ENCODE measurements at places on chromosomes 7 and 10. TPM values are rescaled to one million over a fixed set of nuclear protein-coding genes. Genes with fewer than 3 reads are reported as not detected.

DNA sequence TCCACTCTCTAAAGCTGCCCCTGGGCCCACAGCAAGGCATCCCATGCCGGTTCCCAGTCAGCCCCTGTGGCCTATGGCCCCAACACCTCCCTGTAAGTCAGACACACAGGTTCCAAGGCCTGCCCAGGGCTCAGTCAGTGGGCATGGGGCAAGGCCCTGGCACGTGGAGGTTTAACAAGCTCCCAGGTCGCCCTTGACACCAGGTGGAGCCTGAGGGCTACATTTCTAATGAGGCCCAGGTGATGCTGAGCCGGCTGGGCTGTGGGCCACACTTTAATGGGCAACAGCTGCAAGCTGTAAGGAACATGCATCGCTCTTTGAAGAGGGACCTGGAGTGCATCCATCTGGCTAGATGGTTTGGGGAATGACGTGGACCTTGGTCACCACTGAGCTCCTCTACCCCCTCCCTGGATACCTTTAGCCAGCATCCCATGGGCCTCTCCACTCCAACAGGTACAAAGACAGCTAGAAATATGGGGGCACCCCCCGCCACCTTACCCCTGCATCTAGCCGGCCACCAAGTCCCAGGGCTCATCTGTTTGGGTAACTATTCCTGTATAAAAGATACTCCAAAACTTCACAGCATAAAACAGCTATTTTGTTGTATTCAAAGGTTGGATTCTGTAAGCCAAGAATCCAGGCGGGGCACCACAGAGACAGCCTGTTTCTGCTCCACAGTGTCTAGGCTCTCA lies 122.5 kb downstream of the OAT start:
- H3K4me1 ChIP-seq = no peaks in the 10 kb centered on the region
- no peak overlapping the region for H3K27ac ChIP-seq
- no peaks in the 10 kb centered on the region for H3K27me3 ChIP-seq
- H3K36me3 ChIP-seq = no peaks in the 10 kb centered on the region

DNA sequence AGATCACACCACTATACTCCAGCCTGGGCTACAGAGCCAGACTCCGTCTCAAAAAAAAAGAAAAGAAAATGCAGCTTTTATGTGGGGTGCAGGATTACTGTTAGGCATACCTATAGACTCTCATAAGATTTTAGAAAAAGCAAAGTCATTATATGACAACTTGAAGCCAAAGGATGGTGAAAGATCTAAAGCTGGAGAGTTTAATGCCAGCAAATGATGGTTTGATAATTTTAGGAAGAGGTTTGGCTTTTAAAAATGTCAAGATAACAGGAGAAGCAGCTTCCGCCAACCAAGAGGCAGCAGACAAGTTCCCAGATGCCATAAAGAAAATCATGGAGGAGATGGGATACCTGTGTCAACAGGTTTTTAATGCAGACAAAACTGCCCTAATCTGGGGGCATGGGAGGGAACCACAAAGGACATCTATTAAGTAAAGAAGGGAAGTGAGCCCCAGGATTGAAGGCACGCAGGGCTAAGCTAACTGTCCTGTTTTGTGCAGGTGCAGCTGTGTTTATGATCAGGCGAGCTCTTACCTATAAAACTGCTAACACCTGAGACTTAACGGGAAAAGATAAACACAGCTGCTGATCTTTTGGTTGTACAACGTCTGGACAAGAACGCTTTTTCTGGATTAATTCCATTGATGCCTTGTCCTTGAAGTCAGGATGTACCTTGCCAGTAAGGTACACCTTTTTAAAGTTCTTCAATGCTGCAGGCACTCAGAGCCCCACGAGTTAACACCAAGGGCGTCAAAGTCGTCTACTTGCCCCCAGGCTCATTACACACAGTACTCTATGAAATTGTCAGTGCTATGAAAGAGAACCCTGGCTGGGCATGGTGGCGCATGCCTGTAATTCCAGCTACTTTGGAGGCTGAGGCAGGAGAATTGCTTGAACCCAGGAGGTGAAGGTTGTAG lies 10.5 kb upstream of the ANKRD61 start:
- H3K27me3 ChIP-seq = no peaks in the 10 kb centered on the region
- H3K27ac ChIP-seq = peak overlapping the region; percentile 24
- peaks cover 71% of the 10 kb centered on the region for H3K36me3 ChIP-seq
- no peak for DNase-seq

DNA sequence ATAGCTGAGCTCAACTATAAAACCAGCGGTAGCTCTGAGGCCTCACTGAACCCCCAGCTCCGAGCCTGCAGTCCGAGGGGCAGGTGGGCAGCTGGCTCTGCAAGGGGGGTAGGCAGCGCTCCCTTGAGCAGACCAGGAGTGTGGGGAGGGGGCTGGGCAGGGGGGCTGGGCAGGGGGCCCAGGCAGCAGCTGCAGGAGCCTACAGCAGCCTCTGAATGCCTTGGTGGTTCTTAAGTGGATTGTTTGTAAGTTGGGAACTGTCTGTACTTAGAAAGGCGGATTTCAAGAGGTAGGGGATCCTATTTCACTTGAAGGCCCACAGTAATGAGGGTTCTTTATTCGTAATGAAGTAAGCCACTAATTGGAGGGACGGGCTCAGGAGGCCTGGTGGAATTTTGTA lies 72.3 kb downstream of the ICA1 start:
- no peak overlapping the region for H3K27ac ChIP-seq
- no peak overlapping the region for H3K4me3 ChIP-seq

Gene GPR146
- 2.5 TPM for total RNA-seq

Measured in activated CD4-positive, alpha-beta T cell treated with anti-CD3 and anti-CD28 coated beads, Interleukin-2, amount 10 ng/mL, durations not matched to agents 24 days and 14 days (primary cell).